ENCODE measurements at places on chromosomes 5 and 9.

- DNase-seq, result no peak
Measured at GRCh38 chr5:143311428-143311827, 92.1 kb downstream of the NR3C1 start.

DNA sequence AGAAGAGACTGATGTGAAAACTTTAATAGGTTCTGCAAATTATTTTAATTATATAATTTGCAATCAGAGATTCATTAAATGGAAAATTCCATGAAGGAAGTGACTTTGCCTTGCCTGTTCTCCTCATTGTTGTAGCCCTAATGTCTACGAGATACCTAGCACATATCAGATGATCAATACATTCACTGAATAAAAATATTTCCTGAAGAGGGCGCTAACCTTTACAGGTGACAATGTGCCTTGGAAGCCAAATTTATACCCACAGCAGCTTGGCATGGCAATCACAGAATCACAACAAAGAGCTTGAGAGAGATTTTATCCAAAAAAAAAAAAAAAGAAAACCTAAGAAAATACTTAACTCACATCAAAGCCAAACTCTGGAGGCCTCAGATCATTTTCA lies 17.4 kb downstream of the HAUS6 start:
- no peak for DNase-seq

- no peak for DNase-seq
Measured at GRCh38 chr9:133959171-133959570, 33.0 kb downstream of the VAV2 start.

- DNase-seq, result no peak
Measured at GRCh38 chr5:157230610-157231009, 35.3 kb upstream of the CYFIP2 start.

DNA sequence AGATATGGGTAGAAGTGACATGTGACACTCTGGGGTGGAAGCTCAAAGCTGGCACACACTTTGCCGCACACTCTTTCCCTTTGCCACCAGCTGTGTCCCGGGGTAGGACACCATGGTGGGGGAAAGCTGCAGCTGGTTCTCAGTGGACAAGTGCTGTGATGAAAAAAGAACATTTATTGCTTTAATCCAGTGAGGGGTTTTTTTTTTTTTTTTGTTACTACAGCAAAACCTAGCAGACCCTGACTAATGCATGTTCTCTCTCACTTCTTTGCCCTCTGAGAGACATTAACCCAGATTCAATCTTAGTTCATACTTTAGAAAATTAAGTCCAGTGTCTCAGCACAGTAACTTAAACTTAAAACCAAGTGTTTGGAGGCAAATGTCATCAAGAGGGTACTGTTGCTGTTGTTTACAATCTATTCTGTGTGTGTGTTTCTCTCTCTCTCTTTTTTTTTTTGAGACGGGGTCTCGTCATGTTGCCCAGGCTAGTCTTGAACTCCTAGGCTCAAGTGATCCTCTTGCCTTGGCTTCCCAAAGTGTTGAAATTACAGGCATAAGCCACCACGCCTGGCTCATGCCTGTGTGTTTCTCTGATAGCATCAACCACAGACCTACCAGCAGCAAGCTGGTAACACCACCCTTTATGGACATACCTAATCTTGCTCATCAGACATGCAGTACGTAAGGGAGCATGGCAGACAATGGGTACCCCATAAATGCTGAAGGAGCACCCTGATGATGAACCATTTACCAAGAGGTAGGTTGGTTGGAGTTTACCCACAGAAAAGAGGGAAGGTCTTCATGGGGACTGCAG lies 84.7 kb upstream of the TBC1D2 start:
- DNase-seq, result no peak

DNA sequence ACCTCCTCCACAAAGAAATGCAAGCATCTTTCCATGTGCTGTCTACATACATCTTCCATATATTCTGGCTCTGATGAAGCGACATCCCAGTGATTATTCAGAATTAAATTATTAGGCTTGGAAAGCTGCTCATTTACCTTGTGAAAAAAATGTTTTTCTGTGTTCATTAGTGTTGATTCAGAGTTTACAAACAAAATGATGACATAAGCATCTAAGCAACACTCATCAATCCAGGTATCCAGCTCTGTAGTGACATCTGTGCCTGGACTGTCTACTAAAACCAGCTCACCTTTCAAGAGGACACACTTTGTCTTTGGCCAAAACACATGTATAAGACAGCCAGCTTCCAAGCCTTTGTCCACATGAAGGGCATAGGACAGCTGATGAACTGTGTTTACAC lies 51.1 kb upstream of the SPATA31C2 start:
- DNase-seq, result no peak

DNA sequence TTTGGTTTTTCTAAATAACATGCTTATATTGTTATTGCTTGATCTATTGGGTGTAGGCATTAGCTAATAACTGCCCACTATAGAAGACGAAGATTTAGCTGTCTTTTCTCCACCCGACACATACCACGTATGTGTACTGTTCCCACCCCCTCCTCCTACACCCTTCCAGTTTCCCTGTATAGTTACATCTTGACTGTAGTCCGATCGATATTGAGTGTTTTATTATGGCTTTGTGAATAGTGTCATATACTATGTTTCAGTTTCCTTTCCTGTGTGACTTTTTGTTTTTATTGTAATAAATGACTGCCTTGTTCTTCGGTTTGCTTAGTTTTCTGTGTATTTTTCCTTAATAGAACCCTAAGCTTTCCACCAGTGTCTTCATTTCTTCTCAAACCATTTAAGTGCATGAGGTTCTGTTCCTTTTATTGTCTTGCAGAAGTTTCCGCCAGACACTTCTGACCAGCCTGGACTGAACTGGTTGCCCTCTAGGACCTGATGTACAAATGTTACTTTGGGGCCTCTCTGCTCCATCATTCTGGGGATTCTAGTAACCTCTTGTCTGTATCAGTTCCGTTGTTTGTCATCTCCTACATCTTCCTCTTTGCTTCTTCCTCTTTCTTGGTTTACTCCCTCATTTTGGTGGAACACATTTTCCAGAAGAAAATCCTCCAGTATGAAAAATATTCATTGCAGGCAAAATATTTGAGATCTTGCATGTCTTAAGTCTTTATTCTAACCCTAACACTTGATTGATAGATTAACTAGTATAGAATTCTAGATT lies 61.8 kb downstream of the PRKACG start:
- DNase-seq, result no peak

DNA sequence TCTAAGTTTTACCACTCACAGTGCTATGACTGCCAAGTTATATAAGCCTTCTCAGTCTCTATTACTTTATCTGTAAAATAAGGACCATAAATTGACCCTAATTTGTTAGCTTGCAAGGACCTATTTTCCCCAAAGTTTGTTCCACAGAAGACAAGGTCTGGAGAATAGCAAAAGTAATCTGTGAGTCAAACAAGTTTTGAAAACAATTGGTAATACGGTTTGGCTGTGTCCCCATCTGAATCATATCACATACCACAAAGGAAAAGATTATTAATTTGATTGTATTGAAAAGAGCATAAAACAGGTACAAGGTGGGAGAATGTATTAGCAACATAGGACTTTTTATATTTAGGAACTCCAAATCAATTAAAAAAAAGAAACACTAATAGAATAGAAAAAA lies 124.0 kb upstream of the TARS1 start:
- no peak for DNase-seq

DNA sequence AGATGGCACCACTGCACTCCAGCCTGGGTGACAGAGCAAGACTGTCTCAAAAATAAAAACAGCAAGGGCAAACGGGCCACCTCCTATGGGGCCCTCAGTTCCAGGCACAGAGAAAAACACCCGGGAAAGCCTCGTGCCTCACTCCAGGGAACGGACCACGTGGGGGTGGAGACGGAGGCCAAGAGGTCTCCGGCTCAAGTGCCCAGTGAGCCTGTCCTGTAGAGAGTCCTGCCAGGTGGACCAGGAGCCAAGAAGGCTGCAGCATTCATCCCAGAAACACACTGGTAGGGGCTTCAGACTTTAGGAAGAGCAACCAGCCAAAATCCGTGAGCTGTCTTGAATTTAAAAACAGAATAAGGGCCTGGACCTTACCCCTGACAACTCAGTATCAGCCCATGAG lies 63.8 kb downstream of the C5orf15 start:
- no peak for DNase-seq

GRCh38 chr5:155616779-155617392 lies 603.3 kb downstream of the KIF4B start:
- no peak for DNase-seq

DNA sequence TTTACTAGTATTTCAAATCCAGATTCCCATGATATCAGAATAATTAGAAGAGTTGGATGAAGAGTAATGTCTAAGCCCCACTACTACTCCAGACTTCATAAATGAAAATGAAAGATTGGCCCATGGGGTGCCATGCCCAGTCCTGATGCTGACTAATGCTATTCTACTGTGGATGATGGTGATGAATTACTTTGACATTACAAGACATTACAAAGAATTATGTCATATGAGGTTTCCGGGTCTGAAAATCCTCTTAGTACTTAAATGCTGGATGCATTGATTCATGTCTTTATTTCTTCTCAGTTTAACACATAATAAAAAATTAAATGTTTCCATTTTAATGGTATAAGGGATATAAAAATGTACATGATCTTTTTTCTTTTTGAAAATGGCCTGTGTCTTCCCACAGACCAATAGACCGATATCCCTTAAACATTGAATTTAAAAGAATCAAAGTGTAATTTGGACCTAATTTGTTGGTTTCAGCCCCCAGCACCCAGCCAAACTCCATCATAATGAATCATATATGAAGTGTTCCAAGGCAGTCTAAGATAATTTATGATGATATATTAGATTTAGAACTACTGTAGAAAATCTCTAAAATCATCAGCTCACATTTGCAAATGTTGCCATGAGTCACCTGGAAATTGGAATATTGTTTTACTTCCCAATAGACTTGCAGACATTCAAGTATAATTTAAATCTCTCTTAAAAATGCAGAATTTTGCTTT lies 223.6 kb upstream of the SGCD start:
- no peak for DNase-seq

- no peak for DNase-seq
Measured at GRCh38 chr5:149684371-149684770, 45.7 kb upstream of the PPARGC1B start.

DNA sequence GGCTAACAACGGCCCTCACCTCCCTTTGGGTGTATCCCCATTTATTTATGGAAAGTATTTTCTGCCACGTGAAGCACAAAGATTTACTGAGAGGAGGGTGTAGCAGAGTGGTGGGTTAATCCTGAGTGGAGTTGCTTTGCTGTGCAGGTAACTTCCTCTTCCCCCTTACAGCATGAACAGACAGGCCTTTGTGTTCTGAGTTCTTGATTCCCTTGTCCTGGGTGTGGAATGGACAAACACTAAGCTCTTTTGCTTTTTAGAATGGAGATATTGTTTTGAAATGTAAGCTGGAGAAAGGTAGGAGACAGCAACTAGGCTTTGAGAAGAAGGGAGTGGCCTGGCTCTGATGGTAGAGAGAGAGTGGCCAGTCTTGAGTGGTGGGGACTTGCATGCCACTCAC lies 17.1 kb upstream of the GLRX start:
- DNase-seq, result no peak

GRCh38 chr5:56481428-56482357 lies 248.6 kb upstream of the ANKRD55 start:
- peak; percentile 73 for DNase-seq

DNA sequence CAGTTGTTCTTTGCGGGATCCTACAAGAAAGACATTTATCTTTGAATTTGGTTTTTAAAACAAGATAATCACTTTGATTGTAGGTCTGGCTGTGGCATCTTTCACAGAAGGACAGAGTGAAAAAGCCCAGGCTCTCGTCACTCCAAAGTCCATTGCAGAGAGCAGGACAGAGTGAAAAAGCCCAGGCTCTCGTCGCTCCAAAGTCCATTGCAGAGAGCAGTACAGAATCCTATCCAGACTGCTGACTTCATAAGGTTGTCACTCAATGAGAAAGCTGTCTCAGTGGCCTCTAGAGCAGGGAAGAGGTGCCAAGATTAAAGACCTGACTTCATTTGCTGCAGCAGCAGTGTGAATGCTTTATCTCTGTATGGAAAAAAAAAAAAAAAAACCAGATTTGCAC lies 16.3 kb upstream of the GPX8 start:
- DNase-seq, result no peak

- no peak for DNase-seq
Measured at GRCh38 chr5:1793966-1794900, 5.4 kb downstream of the MRPL36 start.

- no peak for DNase-seq
Measured at GRCh38 chr5:30324083-30324482, 869.4 kb upstream of the CDH6 start.

DNA sequence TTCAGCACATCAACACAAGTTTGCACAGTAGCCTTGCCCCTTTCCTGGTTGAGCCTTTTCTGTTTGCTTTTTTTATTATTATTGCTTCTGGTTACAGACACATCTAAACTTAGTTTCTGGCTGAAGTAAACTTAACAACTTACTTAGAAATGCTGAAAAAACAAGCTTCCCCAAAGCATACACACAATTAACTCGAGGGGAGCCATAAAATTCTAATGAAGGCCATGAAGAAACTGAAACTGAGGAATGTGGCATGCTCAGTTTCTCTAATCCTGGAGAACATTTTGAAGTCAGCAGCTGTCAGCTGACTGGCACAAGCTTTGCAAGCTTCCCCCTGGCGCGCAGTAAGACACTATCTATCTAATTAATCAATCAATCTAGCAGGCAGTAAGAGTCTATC lies 3.7 kb downstream of the MYO10 start:
- no peak for DNase-seq

GRCh38 chr9:89428901-89429890 lies 68.7 kb downstream of the SEMA4D start:
- no peak for DNase-seq

- DNase-seq, result peak; percentile 51
Measured at GRCh38 chr5:18393565-18394442, 759.5 kb downstream of the TAF11L14 start.

- no peak for DNase-seq
Measured at GRCh38 chr9:95333426-95333825, 15.9 kb upstream of the FANCC start.

- DNase-seq, result no peak
Measured at GRCh38 chr5:28156981-28157380, 1118.6 kb upstream of the CDH9 start.

- DNase-seq, result no peak
Measured at GRCh38 chr9:98892690-98893089, 51.0 kb upstream of the COL15A1 start.

DNA sequence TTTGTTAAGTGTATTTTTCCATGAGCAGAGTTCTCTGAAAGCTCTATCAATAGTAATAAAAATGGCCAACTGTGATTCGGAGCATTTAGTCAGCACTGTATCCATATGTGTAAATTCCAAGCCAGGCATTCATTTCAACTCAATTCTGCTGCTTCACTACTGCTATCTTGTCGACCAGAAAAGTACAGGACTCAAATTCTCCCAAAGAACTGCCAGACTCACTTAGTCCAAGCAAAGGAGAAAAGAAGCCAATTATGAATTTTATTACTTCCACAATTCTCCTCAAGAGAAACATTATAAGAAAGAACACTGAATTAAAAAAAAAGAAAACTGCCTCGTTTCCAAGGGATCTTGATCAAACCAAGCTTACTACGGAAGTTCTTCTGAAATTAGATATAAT lies 906.3 kb upstream of the DMAC1 start:
- no peak for DNase-seq
